ENCODE measurements at places on chromosomes 7 and 10.

GRCh38 chr10:101829561-101830315 lies 11.5 kb upstream of the OGA start:
- DNase-seq: peak; percentile 72

GRCh38 chr10:6513476-6513875 lies 66.6 kb downstream of the PRKCQ start:
- no peak for DNase-seq

- peak; percentile 61 for DNase-seq
These were observed 48.5 kb upstream of the AQP1 start for GRCh38 chr7:30862995-30863705.

DNA sequence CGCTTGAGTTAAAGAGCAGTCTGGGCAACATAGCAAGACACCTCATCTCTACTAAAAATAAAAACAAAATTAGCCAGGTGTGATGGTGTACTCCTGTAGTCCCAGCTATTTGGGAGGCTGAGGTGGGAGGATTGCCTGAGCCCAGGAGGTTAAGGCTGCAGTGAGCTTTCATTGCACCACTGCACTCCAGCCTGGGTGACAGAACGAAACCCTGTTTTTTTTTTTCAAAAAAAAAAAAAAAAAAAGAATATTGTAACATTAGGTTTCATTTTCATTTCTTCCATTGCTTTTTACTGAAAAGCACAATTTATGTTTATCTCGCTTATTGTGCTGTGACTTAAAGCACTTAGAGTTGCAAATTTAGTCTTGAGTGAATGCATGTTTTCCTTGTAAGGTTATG lies 80.0 kb downstream of the MLLT10 start:
- DNase-seq: no peak

DNA sequence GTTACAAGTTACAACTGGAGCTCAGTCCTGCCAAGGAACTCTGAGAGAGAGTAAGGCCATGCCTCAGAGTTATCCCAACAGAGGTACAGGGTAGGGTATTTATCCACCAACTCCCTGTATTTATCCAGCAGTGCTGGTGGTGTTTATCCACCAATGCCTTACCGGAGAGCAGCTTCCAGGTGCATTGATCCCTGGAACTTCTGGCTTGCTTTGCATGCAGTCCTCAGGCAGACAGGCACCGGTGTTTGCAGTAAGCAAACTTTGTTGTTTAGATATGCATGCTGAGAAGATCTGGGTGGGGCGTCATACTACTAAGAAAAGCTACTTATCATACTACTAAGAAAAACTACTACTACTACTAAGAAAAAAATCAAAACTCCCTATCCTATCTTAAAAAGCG lies 92.4 kb downstream of the CYP26A1 start:
- DNase-seq: no peak

GRCh38 chr10:112389271-112389822 lies 15.4 kb downstream of the ACSL5 start:
- DNase-seq: peak; percentile 25

Data from brain (organoid and tissue), 16 donors.